ENCODE measurements at places on chromosomes 16 and 17.

- DNase-seq: no peak
Measured at GRCh38 chr17:208429-208828, 27.0 kb upstream of the DOC2B start.

DNA sequence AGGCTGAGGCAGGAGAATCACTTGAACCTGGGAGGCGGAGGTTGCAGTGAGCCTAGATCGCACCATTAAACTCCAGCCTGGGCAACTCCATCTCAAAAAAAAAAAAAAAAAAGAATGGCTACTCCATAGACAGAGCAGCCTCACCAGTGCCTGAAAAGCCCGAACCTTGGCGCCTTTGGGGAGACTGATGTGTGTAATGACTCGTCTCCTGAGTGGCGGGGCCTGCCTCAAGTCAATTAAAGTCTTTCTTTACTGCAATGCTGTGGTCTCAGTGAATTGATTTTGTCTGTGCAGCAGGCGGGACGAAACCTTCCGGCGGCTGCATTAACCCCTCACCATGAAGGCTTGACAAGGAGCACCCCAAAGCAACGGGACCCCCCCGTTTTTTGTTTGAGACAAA, 3.5 kb upstream of the UQCC4 start:
- DNase-seq: no peak

GRCh38 chr17:42198897-42199296, 4.6 kb upstream of the GHDC start:
- DNase-seq: no peak

GRCh38 chr17:36135465-36135864, 31.8 kb downstream of the CCL4 start:
- DNase-seq: no peak

GRCh38 chr17:65797809-65798208, 236.4 kb upstream of the AXIN2 start:
- DNase-seq: no peak

DNA sequence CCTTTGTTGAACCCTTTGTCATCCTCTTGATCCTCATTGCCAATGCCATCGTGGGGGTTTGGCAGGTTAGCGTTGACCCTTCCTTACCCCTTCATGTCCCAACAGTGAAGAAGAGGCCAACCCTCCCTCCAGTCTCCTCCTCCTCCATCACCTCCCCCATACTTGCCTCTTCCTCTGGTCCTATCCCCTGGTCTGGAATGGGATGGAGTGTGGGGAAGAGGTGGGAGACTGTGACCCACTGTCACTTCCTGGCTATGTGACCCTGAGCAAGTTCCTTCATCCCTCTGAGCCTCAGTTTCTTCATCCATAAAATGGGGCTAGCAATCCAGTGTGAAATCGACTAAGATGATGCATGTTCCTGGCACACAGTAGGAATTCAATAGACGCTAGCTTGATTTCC, 2.7 kb downstream of the ATP2A1 start:
- DNase-seq: no peak

DNA sequence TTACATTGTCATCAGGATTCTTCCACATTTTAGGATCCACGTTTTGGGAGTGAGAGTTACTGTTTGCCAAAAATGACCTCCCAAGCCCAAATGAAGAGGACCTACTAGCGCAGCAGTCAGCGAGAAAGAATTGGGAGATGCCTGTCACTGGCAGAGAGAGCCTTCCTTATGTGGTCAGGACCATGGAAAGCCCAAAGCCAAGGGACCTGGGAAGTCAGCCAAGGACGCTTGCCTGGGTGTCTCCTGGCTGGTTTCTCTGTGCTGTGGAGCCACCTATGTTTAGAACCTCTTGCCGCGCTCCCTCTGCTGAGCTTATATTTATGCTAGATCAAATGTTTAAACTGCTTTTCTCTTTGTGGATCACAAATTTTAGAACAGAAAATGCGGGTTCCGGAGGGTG, 24.9 kb upstream of the RHBDL3 start:
- DNase-seq: no peak

DNA sequence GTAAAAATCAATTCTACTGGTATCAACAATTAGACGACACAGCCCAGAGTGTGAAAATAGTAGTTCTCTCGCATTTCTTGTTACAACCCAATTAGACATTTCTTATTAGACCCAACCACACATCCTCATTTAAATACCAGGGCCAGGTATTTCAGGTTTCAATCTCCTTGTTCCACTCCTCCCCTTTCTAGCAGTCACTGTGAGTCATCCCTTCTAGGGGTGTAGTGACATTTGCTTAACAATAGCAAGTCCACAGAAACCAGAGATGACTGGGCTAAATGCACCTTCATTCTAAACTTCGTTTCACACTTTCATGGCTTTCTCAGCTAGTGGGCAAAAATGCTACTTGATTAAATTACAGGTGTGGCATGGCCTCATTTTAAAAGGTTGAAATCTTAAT, 116.9 kb upstream of the CACNG3 start:
- DNase-seq: no peak

GRCh38 chr16:68229431-68230175, 6.3 kb downstream of the ESRP2 start:
- DNase-seq: no peak

DNA sequence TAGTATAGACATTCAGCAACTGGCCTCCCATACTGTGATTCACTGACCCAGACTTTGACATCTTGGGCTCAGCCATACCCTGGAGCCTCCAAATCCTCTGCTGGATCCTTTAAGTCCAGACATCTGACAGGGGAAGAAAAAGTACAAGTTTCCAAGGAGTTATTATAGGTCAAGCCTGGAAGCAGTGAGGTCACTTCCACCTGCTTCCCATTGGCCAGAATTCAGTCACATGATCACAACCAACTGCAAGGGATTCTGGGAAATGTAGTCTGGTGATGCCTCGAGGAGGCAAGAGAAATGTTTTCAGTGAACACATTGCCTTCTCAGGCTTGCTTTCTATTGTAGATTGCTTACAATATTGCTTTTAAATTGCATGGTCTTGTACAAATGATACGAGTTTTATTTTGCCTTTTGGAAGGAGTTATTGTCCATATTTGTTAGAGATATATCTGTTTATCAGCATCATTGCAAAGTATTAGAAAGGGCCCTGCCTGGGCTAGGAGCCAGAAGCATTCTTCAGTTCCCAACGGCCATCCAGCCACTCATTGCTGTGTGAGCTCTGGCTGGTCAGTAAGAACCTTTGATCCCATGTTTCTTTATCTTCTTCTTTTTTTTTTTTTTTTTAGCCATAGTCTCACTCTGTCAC, 696.9 kb downstream of the WWOX start:
- DNase-seq: no peak

GRCh38 chr17:50163843-50164696, 1.7 kb upstream of the SGCA start:
- DNase-seq: no peak
